ENCODE measurements at places on chromosomes 6 and 20. TPM values are rescaled to one million over a fixed set of nuclear protein-coding genes. Genes with fewer than 3 reads are reported as not detected.

The B4GALT5 gene
- 54.2 TPM for total RNA-seq

The CTAGE9 gene
- total RNA-seq = not detected

The TSHZ2 gene
- 60.5 TPM for total RNA-seq

The PRPF6 gene
- 46.3 TPM for total RNA-seq

The INSM1 gene
- total RNA-seq = not detected

The RIPPLY2 gene
- total RNA-seq = not detected

DNA sequence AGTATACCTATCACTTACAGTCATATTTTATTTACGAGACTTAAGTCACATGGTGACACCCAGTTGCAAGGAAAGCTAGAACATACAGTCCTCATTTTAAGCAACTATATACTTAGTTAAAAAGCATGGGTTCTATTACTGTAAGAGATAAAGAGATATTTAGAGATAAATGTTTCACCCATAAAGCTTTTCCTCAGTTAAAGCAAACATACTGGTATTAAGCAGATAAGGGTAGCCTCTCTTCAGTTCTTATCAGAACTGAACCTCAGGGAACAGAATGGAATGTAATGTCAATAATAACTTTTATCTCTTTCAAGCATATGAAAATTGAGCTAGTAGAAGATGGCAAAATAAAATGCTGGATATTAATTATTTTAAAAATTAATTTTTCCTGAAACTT, 9.9 kb upstream of the ASCC3 start:
- DNase-seq = no peak

- no peak for DNase-seq
These were observed 30.6 kb upstream of the APCDD1L start for GRCh38 chr20:58545565-58546415.

DNA sequence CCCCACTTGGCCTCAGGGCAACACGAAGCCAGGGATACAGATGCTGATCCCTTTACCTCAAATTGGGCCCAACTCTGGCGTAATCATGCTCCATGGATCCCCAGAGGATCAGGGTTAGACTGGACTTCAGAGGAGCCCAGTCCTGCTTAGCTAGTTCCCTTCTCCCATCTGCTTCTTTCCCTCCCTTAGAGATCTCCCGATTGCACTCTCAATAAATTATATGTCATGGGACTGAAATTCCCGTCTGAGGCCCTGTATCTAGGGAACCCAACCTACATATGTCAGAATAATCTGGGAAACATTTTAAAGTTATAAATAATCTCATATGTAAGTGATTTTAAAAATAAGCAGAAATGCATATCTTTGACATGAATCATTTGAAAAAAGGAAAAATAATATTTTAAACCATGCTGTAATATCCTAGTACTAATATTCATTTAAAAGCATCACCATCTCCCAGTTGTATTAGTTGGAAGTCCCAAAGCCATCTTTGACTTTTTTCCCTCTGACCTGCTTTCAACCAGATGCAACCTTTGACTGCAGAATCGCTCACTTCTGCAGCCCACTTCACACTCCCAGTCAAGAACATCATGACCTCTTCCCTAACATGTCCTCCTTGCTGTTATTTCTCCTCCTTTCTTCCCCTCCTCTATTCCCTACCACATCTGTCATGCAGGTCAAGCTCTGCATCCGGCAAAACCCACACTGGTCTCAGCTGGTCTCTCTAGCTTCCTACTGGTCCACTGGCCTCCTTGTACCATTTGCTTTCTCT, 393.6 kb downstream of the BTBD3 start:
- no peak for DNase-seq

DNA sequence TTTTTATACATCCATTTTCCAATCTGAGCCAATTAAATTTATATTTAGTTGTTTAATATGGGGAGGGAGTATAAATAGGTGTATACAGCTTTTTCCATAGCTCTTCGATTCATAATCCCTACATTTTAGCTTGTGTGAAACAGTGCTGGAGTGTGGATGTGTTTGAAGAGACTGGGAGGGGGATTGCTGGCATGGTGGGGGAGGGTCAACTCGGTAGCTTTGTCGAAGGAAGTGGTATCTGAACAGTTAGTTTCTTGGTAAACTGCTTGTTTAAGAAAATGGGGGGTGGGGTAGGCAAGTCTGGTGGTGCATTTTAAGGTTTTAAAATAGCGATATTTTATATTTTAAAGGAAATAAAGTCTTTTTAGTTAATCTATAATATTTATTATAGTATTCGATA, 1.4 kb upstream of the LIN28B start:
- no peak for DNase-seq

DNA sequence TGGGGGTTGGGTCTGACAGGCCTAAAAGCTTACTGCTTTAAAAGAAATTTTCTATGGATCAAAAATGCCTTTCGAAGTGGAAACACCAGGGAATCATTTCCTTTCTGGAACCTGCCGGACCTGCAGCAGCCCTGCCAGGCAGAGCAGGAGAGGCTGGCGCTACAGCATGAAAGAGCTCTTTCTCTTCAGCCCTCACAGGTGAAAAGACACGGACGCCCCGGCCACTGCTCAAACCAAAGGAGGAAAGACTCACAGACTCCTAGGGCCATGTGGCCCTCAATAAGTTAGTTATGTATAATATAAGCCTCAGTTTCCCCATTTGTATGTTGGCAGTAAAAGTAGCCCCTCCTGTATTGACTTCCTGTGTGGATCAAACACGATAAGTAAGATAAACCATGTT, 8.3 kb downstream of the SCML4 start:
- no peak for DNase-seq

DNA sequence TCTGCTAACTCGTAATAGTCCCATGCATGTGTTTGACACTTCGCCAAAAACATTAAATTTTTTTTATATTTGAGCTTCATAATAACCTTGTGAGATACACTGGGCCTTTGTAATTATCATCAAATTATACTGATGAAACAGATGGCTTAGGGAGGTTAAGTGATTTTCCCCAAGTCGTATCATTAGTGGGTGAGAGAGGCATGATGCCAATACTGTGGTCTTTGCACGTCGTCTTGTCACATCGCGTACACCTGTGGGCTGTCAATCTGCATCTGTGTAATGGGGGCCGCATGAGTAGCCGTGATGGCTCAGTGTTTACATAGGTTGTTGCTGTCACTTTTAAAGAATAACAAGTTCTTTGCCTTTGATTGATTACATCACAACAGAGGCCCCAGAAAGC, 1.7 kb downstream of the PRL start:
- DNase-seq = no peak

- no peak for DNase-seq
These were observed 18.1 kb downstream of the PTPRA start for GRCh38 chr20:2891343-2891742.

DNA sequence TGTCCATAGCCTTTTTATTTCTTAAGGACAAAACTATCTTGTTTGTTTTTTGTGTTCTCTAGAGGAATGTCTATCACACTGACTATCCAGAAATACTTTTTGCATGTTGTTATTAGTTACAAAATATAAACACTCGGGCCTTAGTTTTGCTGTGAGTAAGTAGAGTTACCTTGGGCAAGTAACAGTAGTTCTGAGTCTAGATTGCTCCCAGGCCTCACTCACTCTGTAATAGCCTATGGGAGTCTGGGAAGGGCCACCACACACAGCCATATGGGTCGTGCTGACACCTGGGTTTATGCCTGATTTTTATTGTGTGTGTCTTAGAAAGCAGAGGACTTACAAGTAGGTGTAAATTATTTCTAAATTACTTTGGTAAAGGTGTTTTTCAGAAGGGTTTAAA, 185.8 kb downstream of the TMEM242 start:
- DNase-seq = no peak

DNA sequence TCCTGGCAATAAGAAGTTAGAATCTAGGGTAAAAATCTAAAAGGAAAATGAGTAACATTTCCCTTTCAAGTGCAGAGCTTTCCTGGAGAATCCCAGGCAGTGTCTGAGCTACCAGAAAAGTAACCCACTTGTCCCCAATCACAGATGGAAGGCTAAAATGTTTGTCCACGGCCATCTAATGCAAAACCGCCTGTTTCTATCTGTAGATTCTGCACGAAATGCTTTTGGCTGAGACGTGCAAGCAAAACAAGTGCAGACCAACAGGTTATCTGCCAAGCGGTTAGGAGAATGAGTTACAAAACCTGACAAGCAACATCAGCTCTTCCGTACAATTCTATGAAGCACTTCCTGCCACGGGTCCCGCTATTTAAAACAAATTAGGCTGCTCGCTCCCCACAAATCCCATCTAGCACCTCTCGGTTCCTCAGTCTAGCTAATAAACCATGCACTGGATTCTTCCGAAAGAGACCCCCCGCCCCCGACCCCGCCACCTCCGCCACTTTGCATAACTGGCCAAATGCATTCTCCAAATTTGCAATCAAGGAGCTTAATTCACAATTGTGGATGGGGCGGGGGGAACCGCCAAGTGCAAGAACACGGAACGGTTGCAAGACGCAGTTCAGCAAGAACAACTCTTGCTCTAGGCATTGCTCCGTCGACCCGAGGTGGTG, 1.4 kb downstream of the ELOVL5 start:
- DNase-seq = no peak

Measured in mesenteric fat pad (tissue), 1 donor.